ENCODE measurements at places on chromosomes 1 and 21.

DNA sequence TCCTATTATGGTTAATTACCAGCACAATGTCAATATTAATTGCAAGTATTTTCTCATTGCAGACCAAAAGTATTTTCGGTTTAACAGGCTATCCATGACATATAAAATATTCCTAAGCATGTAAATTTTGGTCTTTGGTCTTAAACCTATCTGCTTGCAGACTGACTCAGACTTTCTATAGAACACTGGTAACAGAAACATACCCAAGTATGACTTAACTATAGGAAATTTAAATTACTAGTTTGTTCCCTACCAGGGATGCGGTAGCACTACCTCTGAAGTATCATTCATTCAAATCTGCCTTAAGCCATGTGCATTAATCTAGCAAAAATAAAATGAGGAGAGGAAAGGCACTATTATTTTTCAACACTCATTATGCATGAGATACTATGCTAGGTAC is 2.9 kb downstream of the TAF1A start:
- DNase-seq = no peak

DNA sequence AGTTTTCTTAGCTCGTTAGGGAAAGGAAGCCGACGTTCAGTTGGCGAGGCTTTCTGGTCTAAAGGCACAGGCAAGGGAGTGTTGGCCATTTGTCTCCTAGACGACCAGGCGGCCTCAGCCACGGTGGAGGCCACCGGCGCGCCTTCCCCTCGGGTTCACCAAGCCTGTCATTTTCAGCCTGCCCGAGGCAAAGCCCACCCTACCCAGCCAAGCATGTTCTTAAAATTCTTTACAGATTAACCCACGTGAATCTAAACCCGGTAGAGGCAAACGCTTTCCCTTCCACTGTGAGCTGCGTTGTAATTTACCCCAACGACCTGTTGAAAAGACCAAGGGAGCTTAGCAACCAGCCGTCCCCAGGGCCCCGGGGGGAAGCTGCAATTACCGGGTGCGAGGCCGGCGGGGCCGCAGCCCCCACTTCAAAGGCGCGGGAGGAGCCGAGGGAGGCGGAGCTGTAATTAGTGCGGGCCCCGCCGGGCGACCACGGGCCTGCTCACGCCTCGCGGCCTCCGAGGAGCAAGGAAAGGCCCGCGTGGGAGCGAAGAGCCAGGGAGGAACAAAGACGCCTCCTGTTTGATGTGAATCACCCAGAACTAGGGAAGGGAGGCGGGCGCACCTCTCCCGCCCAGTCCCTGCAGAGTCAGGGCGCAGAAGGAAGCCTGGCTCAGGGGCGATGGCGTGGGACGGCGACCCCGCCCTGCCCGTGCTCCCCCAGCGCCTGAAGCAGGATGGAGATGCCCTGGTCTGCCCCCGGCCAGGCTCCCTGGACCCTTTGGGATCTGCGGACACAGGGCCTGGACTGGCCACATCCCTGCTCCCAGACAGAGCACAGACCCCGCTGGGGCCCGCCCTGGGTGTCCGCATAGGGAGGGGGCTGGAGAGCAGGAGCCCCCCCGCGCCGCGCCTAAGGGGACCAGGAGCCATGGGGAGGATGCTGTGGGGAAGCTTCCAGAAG is 12.1 kb upstream of the TSPEAR start:
- DNase-seq = no peak

GRCh38 chr1:203985676-203986075 is 87.2 kb upstream of the SOX13 start:
- no peak for DNase-seq

DNA sequence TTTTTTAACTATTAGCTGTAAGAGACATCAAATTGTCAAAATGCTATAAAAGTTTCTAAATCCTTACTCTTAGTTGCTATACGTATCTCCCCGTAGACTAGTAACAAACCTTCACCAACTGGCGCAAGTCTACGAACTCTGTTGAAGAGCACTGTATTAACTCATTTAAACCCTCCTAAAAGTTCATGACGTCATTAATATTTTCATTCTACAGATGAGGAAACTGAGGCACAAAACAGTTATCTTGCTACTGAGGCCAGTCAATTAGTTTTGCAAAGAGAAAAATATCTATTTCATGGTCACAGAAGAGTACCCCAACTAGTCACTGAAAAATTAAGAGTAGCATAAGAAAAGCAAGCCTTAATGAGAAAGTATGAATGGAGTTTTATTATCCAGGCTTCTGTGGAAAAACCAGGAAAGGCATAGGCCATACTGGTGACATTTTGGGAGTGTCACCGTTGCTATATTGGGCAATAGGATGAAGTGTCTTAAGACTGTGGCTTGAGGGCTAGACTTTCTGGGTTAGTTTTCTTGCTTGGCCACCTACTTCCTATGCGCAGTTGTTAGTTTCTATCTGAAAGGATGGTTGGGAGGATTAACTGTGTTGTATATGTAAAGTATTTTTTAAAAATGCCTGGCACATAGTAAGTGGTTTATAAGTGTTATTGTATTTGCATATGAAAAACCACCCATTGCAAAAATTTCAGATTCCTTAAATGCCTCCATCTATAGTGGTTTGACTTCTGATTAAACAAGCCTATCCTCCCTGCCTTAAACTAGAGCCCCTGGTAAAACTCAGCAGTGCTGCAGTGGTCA is 52.4 kb upstream of the SYT14 start:
- peak; percentile 29 for DNase-seq

DNA sequence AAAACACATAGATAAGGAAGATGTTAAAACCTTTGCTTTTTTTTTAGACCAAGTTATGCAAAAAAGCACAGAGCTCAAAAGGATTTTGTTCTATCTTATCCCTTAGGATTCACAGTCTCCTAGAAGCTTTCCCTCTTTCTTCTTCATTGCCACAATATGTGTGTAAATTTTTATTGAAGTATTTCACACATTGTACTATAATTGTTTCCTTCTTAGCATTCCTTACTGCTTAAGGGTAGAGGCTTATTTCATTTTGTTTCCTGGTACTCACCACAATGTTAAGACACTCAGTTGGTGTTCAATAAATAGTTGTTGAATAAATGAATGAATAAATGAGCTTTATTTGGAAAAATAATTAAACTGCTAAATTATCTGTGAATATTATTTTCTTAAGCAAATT is 29.9 kb upstream of the SLC19A2 start:
- no peak for DNase-seq

DNA sequence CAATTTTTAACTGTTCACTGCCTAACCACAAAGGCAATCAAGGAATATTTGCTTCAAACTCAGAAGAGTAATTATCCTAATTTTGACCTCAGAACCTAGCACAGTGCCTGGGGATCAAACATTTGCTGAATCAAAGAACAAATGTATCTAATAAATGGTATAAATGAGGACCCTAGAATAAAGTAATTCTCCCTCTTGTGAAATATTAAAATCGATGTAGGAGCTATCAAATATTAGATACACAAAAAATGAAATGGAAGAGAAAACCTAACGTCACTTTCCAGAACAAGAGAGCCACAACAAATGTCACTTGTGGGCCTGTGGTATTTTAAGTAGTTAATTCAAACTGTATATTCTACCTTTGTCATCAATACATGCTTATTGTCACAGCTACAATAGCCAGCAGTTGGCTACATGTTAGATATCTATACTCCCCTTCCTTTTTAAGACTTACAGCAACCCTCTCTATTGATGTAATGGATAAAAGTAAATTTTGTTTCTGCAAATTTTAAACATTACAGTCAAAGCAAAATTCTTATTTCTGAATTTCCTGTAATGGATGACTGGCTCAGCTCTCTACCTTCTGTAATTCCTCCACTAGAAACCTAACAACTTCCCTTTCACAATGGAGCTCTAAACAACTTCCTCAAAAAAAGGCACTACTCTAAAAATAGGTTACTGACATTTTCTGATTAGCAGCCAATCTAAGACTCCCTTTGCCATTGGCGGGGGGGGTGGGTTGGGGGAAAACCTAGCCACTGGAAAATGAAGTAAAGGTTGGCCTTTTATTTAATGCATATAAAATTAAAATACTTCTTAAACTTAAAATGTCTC is 37.6 kb downstream of the PUM1 start:
- peak; percentile 83 for DNase-seq

DNA sequence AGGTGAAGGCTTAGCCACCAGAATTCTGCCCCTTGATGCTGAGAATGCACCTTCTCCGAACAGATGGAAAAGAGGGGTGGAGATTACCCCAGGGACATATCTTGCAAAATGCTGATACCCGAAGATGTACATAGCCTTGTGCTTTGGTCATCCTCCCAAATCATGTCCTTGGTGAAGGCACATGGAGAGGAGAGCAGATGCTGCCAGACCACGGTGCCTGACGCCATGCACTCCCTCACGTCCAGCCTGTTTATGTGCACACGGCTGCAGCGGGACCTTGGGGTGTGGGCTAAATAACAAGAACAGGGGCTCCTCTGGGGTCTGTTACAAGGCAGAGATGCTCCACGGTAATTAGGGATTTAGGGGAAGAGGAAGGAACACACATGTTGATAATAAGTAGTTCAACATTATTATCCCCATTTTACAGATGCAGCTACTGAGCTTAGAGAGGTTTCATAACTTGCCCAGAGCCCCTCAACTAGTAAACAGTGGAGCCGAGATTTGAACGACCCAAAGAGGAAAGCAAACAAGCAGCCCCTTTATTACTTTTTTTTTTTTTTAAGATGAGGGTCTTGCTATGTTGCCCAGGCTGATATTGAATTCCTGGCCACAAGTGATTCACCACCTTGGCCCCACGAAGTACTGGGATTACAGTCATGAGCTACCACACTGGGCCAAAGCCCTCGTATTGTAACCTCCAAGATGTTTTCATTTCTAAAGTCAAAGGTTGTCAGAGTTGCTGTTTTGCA is 12.9 kb downstream of the EPHX1 start:
- DNase-seq = no peak

DNA sequence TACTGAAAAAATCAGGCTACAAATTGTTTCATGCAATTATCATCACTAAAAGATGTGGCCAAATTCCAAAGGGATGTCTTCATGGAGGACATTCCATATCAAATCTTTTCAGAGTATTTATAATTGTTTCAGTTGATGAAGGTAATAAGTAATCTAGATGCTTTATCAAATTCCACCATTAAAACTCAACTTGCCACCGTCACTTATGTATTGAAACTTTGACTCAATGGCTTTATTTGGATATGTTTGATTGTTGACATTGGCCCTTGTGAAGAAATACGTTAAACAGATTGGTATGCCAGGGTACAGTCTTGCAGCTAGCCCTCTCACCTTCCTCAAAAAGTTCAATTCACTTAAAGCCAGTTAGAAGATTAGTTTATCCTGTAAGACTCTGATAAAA is 32.2 kb upstream of the PALMD start:
- DNase-seq = no peak

GRCh38 chr1:172283766-172284165 is 136.7 kb upstream of the C1orf105 start:
- DNase-seq = no peak

DNA sequence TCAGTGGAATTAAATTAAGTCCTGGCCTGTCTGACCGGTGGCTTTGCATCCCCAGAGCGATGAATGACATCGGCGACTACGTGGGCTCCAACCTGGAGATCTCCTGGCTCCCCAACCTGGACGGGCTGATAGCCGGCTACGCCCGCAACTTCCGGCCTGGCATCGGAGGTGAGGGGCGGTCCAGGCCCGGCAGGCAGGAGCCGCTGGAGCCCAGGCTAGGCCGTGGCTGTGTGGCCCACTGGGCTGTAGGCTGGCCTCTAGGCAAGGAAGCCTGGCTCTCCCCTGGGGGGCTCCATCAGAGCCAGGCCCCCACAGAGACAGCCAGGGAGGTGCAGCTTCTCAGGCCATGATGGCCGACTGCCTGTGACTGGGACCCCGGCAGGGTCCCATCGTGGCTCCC is 5.7 kb downstream of the GABRD start:
- DNase-seq = no peak

DNA sequence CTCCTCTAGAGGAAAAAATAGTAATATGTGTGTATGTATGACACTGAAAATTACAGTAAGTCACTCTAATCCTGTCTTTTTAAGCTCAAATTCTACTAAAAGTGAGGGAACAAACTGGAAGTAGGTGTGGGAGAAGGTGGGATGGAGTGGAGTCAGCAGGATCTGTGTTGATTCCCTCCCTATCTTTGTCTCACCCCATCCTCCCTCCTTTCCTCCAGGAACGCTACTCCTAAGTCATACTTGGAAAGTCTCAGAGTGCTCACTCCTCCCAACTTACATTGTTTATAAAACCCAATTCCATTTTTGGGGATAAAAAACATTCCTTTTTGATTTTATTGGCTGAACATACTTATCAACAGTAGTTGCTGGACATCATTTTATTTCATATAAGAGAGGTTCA is 14.9 kb upstream of the NUP133 start:
- DNase-seq = no peak

- no peak for DNase-seq
These were observed 263.1 kb downstream of the ST6GALNAC3 start for GRCh38 chr1:76337542-76338219.

GRCh38 chr1:226590614-226591013 is 42.0 kb downstream of the STUM start:
- no peak for DNase-seq

- DNase-seq = no peak
These were observed 38.3 kb downstream of the PTGFRN start for GRCh38 chr1:116948046-116948445.

- no peak for DNase-seq
These were observed 4.4 kb upstream of the FNDC5 start for GRCh38 chr1:32874860-32875752.

DNA sequence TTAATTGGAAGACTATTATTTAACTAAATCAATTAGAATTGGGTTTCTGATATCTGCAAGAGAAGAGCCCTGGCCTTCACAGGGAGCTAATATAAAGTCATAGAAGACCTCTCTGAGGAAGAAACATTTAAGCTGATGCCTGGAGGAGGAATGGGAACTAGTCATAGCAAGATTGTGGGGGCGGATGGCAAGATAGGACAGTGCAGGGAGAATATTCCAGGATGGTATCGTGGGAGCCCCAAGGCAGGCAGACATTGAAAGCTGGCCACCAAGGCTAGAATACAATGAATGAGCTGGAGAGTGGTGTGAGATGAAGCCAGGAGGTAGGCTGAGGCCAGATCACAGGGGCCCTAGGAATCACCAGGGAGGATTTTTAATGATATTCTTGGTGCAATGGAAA is 20.8 kb upstream of the MYSM1 start:
- peak; percentile 52 for DNase-seq

DNA sequence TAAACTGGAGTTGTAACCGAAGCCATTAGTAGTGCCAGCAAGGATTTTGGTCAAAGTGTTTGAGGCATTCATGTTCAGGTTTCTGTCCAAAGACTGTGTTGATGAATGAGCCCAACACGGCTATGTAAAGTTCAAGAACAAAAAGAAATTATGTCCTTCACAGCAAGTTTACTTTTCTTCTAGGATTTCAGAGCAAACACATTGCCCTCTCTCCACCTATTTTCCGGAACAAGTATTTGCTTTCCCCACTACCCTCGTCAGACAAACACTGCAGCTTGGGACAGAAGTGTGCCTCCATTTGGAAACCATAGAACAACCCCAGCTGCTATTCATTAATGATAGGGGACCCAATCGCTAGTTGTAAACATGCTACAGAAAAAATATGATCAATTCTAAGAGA is 151.4 kb upstream of the C1orf105 start:
- no peak for DNase-seq

All from suppressor macrophage treated with lipopolysaccharide for 1 hour (primary cell).